Common myeloid progenitor, CD34-positive (primary cell): ENCODE measurements at places on chromosomes 2 and 18.

DNA sequence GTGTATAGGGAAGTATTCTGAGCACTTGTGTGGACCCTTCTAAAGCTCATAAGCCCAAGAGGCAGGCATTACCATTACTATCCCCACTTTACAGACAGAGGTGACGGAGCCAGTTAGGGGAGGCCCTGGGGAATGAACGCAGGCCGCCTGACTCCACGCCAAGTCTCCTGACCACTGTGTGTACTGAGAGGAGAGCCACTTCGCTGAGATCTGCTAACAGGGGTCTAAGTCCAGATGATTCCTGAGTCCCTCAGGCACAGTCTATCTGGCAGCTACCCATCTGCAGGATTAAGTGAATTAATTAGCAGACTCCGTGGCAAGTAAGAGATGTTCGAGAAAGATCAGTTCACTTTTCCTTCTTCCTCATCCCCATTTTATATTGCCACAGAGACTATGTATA is 13.7 kb downstream of the CYB5A start:
- H3K36me3 ChIP-seq = no peaks in the 10 kb centered on the region
- H3K27me3 ChIP-seq = no peaks in the 10 kb centered on the region
- H3K4me1 ChIP-seq = peaks cover 17% of the 10 kb centered on the region
- no peak for DNase-seq

DNA sequence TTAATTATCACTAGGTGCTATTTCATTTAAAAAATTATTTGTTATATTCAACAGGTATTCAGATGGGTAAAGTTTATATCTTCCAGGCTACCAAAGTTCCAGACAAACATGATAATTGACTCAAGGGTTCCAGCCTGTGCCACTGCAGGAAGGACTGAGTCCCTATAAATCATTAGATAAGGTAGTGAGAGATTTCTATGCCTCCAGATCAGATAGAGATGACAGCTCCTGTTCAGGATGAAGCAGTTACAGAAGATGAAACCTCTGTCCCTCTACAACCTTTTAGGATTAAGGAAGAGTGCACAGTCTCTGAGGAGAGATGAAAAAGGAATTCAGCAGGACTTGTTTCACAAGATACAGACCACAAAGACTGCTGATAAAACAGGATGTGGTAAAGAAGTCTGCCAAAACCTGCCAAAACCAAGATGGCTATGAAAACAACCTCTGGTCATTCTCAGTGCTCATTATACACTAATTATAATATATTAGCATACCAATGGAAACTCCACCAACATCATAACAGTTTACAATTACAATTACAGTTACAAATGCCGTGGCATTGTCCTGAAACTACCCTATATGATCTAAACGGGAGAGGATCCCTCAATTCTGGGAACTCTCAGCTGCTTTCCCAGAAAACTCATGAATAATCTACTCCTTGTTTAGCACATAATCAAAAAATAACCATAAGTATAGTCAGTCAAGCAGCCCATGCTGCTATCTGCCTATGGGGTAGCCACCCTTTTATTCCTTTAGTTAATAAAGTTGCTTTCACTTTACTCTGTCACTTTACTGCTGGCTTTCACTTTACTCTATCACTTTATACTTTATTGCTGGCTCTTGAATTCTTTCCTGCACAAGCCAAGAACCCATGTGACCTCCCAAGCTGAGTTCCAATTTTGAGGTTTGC is 288.5 kb downstream of the PDE11A start:
- H3K27ac ChIP-seq = no peak overlapping the region
- no peaks in the 10 kb centered on the region for H3K27me3 ChIP-seq
- H3K4me3 ChIP-seq = no peak overlapping the region
- peaks cover 18% of the 10 kb centered on the region for H3K4me1 ChIP-seq

DNA sequence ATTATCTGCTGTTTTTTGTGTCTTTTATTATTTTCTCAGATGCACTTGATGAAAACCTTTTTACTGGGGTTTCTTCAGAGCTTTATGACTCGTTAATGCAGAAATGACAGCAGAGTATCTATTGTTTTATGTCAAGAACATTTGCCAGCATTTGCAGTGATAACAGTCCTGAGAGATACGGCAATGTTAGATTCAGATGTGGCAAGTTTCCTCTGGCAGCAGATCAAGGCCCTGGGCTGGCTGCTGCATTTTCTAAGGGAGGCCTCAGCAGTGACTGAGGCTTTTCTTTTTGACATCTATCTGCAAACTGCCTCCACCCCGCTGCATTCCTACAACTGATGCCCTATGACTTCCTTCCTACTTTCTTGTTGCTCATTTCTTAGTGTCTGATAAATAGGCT is 40.2 kb downstream of the EFEMP1 start:
- DNase-seq = no peak
- no peaks in the 10 kb centered on the region for H3K27me3 ChIP-seq
- no peak overlapping the region for H3K27ac ChIP-seq
- H3K4me1 ChIP-seq = no peaks in the 10 kb centered on the region
- H3K4me3 ChIP-seq = no peak overlapping the region
- no peaks in the 10 kb centered on the region for H3K36me3 ChIP-seq

DNA sequence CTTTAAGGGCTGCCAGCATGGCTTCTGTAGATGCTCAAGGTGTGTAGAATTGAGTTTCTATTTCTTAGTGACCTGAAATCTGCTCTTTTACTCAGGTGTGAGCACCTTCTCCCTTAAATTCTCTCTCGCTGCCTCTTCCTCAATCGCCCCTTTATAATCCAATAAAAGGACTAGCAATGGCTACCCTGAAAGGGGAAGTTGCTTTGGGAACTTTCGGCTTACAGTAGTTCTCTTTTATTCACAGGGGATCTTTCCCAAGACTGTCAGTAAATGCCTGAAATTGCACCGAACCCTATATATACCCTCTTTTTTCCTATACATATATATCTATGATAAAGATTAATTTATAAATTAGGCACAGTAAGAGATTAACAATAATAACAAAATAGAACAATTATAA is 121.8 kb downstream of the ACTR3 start:
- H3K4me1 ChIP-seq = no peaks in the 10 kb centered on the region
- H3K27ac ChIP-seq = no peak overlapping the region
- no peaks in the 10 kb centered on the region for H3K36me3 ChIP-seq

- peak overlapping the region; percentile 48 for H3K4me3 ChIP-seq
- no peak overlapping the region for H3K27ac ChIP-seq
- no peaks in the 10 kb centered on the region for H3K4me1 ChIP-seq
These were observed 38.5 kb downstream of the MTERF4 start for GRCh38 chr2:241063587-241063986.

DNA sequence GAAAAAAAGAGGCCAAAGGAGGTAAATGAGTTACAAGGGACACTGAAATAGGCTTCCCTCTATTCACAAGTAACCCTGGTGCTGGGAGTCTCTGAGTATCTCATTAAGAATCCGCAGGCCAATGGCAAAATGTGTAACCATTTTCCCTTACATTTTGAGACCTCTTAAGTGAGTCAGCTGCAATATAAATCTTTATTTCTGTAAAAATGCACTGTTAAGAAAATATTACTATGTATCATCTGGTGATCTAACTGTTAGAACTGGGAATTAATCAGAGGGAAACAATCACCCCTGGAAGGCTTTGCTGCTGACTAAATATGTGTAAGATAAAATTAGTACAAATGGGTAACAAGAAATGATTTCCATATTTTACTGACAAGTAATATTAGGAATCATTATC is 483.1 kb upstream of the CHST9 start:
- H3K36me3 ChIP-seq = no peaks in the 10 kb centered on the region
- H3K27ac ChIP-seq = no peak overlapping the region
- no peaks in the 10 kb centered on the region for H3K27me3 ChIP-seq
- no peak for DNase-seq

GRCh38 chr18:63887424-63887823 is at the start of gene SERPINB2:
Gene SERPINB2 (plus strand): TSS chr18:63887705. CDS start chr18:63891445, 3,740 bp downstream.
- H3K27ac ChIP-seq = no peak within 1 kb of the TSS
- no peak for DNase-seq
- peaks cover 2% of the 10 kb centered on the region for H3K27me3 ChIP-seq
- H3K4me1 ChIP-seq = no peaks in the 10 kb centered on the region
- H3K36me3 ChIP-seq = no peaks in the 10 kb centered on the region

DNA sequence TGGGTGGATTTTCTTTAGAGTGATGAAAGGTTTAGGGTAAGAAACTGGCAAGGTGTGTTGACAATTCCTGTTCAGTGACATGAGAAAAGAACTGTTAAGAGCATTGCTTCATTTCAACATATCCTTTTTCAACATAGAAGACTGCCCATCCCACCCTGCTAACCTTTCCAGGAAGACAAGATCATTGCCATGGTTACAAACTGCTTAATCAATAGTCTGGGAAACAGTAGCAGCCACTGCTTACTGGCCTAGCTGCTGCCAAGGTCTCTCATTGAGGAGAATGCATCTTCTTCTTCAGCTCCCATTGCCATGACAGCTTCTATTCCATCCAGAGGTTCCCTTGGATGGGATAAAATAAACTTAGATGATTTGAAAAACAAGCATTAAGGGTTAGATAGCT is 212.1 kb downstream of the LRRTM1 start:
- no peak overlapping the region for H3K27ac ChIP-seq
- no peak for DNase-seq
- no peaks in the 10 kb centered on the region for H3K36me3 ChIP-seq
- H3K27me3 ChIP-seq = no peaks in the 10 kb centered on the region
- no peaks in the 10 kb centered on the region for H3K4me1 ChIP-seq

DNA sequence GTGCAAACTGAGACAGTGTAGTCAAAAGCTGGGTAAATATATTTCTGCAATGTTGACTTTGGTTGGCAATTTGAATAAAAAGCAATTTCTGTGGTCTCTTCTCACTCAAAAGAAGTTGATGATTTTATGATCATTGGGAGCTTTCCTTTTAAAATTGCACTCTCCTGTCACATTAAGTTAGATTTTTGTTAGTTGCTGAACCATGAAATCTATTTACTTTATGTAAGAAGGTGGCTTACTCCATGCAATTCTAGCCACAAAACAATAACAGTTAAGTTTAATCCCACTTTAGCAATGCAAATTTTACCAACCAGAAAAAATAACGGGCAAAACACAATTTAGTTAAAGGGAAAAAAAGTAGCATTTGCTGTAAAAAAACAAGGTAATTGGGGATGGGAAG is 48.3 kb downstream of the DLGAP1 start:
- no peak for DNase-seq
- H3K27me3 ChIP-seq = no peaks in the 10 kb centered on the region
- H3K36me3 ChIP-seq = no peaks in the 10 kb centered on the region
- no peak overlapping the region for H3K4me3 ChIP-seq
- H3K27ac ChIP-seq = no peak overlapping the region

DNA sequence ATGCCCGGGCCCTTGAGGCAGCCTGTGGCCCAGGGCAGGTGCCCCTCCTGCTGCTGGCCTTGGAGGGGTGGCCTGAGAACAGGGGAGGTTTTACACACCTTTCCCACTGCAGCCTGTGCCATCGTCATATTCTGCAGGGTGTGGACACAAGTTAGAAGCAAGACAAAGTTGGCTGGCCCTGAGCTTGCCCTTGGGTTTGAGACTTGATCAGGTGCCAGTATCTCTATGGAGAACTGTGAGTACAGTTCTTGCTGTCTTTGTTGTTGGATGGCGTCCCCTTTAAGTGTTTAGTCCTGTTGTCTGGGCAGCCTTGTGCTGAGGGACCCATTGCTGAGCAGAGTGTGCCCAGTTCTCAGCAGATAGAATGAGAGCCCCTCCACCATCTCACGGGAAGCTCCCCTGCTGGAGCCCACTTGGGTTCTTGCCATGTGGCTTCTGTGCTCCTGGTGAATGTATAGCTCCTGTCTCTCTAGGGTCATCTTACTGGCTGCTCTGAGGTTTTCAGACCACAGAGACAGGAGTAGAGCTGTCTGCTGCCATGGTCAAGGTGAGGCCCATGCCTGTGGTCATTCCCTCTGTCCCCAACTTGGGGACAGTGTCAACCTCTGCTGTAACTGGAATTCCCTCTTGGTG is 115.9 kb downstream of the SH3RF3 start:
- H3K27ac ChIP-seq = no peak overlapping the region
- no peaks in the 10 kb centered on the region for H3K36me3 ChIP-seq
- no peaks in the 10 kb centered on the region for H3K4me1 ChIP-seq
- H3K4me3 ChIP-seq = no peak overlapping the region
- DNase-seq = no peak
- peaks cover 2% of the 10 kb centered on the region for H3K27me3 ChIP-seq
